ENCODE measurements at places on chromosomes 7 and 10.

- DNase-seq, result no peak
Measured at GRCh38 chr7:50733552-50733951, 49.1 kb downstream of the GRB10 start.

- no peak for DNase-seq
Measured at GRCh38 chr10:127013211-127013656, 108.0 kb downstream of the DOCK1 start.

DNA sequence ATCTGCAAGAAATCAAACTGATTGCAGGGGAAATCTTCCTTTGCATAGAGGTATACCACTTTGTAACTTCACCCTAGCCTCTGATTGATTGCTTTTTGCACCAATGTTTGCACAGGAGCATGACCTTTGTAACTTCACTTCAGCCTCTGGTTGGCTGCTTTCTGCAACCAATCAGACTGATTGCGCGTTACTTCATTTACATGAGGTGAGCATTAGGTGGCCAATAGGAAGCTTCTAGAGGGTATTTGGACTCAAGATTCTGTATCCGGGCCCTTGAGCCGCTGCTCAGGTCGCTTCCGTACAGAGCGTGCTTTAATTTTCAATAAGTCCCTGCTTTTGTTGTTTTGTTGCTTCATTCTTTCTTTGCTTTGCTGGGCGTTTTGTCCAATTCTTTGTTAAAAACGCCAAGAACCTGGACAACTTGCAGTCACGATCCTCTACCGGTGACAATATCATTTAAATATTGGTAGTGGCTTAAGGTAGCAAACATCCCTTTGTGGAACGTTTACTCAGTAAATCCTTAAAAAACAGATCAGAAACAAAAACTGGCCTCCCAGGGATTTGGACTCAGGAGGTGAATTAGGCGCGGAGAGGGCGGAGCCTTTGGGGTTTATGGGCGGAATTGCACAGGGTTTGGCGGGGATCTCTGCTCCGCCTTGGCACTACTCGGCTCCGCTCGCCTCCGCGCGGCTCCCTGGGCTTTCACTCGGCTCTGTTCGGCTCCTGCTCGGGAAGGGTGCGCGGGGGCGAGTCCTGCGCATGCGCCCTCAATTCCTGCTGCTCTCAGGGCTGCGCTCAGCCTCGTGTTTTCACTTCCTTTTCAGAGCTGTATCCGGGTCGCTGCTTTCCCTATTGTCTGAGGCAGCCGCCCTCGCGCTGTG is at the start of gene PHF14:
Gene PHF14, plus strand, starts transcription at position 812 of the 881 bp plus-strand sequence. CDS start 452 bp downstream, outside the sequence.
- DNase-seq, result peak; percentile 96

GRCh38 chr7:120992965-120993494 is 4.5 kb downstream of the CPED1 start:
- DNase-seq, result no peak

GRCh38 chr7:94871132-94871531 is 36.3 kb upstream of the PPP1R9A start:
- no peak for DNase-seq

GRCh38 chr10:31353574-31353973 is 34.6 kb downstream of the ZEB1 start:
- DNase-seq, result peak; percentile 39

DNA sequence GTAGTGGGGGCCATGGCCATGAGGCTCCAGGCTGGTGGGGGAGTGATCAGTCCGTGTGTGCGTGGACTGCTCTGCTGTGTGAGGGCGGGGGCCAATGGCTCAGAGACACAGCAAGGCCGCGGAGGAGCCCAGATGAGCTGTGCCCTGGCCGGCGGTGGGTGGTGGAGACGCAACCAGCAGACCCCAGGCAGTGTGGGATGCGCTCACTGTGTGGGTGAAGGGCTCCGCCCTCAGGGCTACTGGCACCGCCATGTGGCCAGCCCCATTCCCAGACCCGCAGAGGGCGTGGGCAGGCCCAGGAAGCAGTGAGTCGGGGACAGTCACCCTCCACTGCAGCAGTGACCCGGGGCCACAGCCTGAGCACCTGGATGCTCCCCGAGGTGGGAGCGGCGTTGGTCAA is 9.1 kb downstream of the NKX6-2 start:
- DNase-seq, result no peak

- DNase-seq, result no peak
Measured at GRCh38 chr10:6314620-6315205, 112.0 kb downstream of the PFKFB3 start.

DNA sequence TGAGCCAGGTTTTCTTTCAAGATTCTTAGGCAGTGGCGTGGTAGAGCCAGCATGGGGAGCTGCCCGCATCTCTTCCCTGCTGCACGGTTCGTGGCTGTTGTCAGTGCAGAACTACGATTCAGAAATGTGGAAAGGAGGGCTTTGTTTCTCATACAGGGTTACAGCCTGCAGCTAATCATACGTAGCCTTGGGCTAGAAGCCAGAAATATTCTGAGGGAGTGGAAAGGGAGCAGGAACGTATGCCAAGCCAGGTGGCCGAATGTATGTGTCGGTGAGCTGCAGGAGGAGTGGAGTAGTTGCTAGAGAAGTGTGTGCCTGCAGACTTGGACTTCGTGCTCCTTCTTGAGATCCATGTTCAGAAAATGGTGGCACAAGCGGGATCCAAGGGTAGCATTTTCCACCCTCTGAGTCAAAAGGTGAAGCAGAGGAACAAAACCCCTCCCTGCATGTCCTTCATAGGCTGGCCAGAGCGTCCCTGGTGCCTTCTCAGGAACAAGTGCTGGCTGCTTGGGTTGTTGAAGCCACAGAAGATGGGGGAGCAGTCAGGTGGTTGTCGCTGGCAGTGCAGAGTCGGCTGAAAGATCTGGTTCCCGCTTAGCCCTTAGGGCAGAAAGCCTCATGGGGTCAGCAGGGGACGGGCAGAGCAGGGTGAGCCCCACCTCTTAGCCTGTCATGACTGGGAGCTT is 40.9 kb downstream of the LANCL2 start:
- no peak for DNase-seq

- DNase-seq, result no peak
Measured at GRCh38 chr7:95609277-95609971, 13.1 kb upstream of the PDK4 start.

DNA sequence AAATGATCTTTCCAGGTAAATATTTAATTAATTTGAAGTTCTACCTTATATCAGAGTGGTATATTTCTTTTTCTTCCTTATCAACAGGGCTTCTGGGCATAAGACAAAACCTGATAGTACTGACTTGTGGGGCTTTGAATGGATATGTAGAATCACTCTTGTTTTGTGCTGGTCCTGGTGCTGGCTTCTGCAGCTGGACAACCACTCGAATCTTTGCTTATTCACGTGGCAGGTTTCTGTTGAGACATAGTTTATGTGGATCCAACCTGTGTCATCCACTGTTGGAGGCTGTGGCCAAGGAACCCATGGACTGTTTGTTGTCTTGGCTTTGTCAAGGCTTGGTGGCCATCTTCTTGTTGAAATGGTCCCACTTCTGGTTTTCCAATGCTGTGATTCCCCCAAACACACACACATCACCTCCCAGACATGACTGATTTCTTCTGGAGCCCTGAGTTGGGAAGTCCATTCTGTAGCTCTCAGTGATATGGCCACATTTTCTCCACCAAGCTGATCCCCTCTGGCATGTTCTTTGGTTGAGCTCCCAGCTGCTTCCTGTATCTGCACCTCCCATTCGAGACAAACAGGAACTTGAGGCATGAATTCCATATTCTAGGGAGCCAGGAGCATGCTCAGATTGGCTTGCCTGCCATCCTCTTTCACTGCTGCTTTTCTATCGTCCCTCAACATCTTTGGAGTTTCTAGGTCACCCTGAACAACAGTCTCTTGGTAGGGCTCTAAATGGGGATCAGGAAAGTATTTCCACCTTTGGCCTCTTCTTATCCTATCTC is 19.5 kb downstream of the TAS2R41 start:
- no peak for DNase-seq

GRCh38 chr10:132039371-132039770 is 26.4 kb upstream of the JAKMIP3 start:
- DNase-seq, result no peak

DNA sequence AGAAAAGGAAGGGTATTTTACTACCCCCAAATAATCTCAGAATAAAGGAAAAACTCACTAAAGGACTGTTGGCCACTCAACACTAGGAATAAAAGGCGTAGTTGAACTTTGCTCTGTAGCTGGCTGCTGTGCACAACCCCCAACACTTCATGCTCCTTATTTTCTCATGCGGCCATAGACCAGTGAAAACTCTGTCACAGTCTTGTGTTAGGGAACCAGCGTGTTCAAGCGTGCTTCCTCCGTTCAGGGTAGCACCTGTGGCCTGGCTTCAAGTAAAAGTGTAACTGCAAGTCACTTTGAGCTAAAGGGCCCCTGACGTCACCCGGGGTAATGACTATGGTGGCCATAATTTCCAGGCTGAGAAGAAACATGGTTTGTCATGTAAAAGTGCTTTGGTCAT is 27.0 kb downstream of the BLNK start:
- no peak for DNase-seq

- peak; percentile 28 for DNase-seq
Measured at GRCh38 chr7:12635830-12636229, 51.6 kb upstream of the ARL4A start.

- peak; percentile 54 for DNase-seq
Measured at GRCh38 chr7:93147363-93147762, 822 bp downstream of the SAMD9L start.

GRCh38 chr7:43570688-43571365 is 12.1 kb upstream of the STK17A start:
- DNase-seq, result no peak

- DNase-seq, result no peak
Measured at GRCh38 chr7:31850601-31851000, 163.6 kb downstream of the PPP1R17 start.

DNA sequence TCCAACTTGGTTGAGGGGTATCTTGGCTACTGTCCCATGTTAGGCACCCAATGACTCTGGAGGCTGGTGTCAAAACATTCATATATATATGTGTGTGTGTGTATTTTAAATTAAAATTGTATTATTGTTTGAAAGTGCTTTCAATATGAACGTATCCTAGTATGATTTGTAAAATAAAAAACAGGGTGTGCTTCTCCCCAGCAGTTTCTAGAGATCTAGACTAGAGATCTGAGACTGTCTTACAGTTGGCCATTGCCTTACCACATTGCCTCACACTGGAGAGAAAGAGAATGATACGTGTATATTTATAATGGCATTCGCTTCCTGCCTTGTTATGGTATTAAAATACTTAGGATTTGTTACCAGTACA is 1.2 kb downstream of the BAG3 start:
- DNase-seq, result peak; percentile 60

- no peak for DNase-seq
Measured at GRCh38 chr10:133167693-133168616, 7.9 kb downstream of the KNDC1 start.

DNA sequence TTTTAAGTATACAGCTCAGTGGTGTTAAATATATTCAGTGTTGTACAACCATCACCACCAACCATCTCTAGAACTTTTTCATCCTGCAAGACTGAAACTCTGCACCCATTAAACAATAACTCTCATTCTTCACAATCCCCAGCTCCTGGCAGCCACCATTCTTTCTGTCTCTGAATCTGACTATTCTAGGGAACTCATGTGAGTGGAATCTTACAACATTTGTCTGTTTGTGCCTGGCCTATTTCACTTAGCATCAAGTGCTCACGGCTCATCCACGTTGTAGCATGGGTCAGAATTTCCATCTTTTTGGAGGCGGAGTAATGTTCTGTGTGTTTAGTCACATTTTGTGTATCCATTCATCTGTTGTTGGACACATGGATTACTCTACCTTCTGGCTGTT is 40.8 kb upstream of the PFKFB3 start:
- DNase-seq, result no peak

DNA sequence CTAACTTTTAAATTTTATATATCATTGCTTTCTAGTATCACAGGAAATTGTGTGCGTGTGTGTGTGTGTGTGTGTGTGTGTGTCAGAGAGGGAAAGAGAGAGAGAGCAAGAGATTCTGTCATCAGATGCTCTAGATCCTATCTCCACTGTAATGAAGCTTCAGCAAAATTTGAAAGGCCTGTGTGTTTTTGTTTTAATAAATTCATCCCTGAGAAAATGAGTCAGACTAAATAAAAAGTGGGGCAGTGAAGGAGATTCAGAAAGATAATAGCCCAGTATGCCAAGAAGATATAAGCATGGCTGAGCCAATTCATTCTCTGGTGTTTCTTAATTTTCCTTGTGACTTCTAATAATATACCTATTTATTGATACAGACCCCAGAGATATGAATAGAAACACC is 184.2 kb upstream of the TMEM196 start:
- DNase-seq, result no peak

- DNase-seq, result no peak
Measured at GRCh38 chr7:59079-60016, 133.0 kb upstream of the FAM20C start.

- no peak for DNase-seq
Measured at GRCh38 chr7:105337529-105337928, 51.2 kb downstream of the SRPK2 start.

- no peak for DNase-seq
Measured at GRCh38 chr7:108515630-108516029, 10.3 kb downstream of the PNPLA8 start.

DNA sequence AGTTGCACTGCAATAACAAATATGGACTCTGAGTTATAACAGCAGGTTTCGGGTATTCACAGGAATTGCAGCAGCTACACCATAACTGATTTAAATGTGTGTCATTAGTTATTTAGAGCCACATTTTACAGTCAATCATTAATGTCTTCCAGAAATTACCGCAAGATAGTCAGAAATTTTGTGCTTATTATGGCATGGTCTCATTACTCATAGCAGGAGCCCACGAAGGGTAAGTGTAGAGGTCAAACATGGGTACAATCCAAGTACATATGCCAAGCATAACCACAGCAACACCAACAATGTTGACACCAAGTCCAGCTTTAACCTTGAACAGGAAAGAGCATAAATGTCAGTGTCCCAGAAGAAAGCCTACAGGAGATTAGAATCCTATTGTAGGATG is 84.4 kb downstream of the SLC13A1 start:
- DNase-seq, result no peak

DNA sequence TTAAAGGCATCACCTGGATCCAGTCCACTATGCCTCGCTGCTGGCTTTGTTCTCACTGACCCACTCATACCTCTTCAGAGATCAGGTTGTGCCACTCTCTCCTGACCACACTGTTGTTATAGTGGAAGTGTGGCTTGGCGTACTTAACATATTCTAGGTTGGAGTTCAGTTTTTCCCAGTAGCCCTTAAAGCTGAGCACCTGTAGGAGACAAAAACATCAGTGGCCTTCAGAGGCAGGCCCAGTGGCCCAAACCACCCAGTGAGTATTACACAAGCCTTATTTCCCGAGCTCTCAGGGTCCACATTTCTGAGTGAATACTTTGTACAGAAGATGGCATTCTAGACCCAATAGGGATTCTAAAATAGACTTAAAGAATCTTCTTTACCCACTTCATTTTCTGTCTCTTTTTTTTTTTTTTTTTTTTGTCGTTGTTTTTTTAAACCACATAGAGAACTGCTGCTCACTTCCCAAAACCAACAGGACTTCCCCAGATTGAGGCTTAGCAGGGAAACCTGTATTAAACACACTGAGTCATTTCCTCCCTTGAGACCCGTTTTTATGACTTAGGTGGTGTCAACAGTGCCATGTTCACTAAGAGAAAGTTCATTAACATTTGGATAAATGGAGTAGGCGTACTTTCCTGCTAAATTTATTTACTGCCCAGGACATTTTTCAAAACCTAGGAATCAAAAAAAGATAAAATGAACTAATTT is 85.8 kb downstream of the GSAP start:
- DNase-seq, result peak; percentile 32

- peak; percentile 12 for DNase-seq
Measured at GRCh38 chr7:157585113-157585861, 248.5 kb downstream of the DNAJB6 start.
